ENCODE measurements at places on chromosomes 7 and 10. TPM values are rescaled to one million over a fixed set of nuclear protein-coding genes. Genes with fewer than 3 reads are reported as not detected.

GDF10 gene
- total RNA-seq = 0.67 TPM

ANK3 gene
- 95.4 TPM for total RNA-seq

ENO4 gene
- total RNA-seq = not detected

GPR85 gene
- 0.75 TPM for total RNA-seq

CCDC172 gene
- not detected for total RNA-seq

ZNF853 gene
- total RNA-seq = 0.79 TPM

PKD2L1 gene
- 0.20 TPM for total RNA-seq

ACHE gene
- 18.4 TPM for total RNA-seq

NAT16 gene
- total RNA-seq = not detected

TMEM236 gene
- total RNA-seq = 59.6 TPM

ADGRA1 gene
- total RNA-seq = not detected

HMX2 gene
- total RNA-seq = 0.20 TPM

LRRD1 gene
- not detected for total RNA-seq
